OCI-LY7 (cell line): ENCODE measurements at places on chromosomes 5 and 9. TPM values are rescaled to one million over a fixed set of nuclear protein-coding genes. Genes with fewer than 3 reads are reported as not detected.

NUDT12 gene
- not detected in 2 replicates for total RNA-seq

CMYA5 gene
- 0.13 and 0.21 TPM in 2 replicates for total RNA-seq

ISL1 gene
- total RNA-seq = not detected in 2 replicates

NRG2 gene
- total RNA-seq = not detected in 2 replicates

GRCh38 chr5:133242221-133242835 lies 190.5 kb downstream of the HSPA4 start:
- no peak for DNase-seq

GRCh38 chr5:40227366-40227765 lies 452.3 kb upstream of the PTGER4 start:
- no peak for DNase-seq

DNA sequence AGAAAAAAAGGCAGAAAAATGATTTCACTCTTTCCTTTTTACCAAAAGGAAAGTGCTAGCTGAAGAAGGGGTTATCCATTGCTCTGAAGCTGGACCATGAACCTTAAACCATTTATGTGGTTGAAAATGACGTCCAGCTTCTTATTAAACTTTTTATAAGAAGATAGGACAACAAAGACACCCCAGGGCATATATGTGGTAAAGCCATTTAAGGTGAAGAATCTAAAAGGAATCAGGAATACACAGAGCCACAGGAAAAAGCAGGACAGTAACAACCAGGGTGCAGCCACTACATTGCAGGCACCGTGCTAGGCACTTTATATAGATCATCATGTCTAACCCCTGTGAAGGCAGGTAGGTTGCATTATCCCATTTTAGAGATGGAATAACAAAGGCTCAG lies 42.1 kb downstream of the RASEF start:
- no peak for DNase-seq
